Stimulated activated CD8-positive, alpha-beta memory T cell treated with anti-CD3 and anti-CD28 coated beads, Interleukin-4, amount 100 ng/mL, for 48 hours (primary cell): ENCODE measurements at places on chromosomes 6 and 20.

DNA sequence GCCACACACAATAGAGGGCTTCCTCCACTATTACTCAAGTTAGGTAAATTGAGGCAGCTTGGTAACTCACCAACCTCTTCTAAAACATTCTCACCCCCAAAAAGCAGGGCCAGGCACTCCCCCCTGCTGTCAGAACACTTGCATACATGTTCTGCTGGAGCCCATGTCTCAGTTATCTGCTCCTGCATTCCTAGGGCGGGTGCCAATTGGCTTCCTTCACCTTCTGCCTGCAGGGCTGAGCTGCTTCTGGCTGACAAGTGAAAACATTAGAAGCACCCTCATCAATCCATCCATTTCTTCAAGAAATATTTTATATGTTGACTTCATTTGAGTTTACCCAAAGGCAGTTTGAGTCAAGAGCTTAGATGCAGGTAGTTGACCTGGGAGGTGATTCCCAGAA lies 4.5 kb upstream of the ENTPD6 start:
- DNase-seq = no peak

DNA sequence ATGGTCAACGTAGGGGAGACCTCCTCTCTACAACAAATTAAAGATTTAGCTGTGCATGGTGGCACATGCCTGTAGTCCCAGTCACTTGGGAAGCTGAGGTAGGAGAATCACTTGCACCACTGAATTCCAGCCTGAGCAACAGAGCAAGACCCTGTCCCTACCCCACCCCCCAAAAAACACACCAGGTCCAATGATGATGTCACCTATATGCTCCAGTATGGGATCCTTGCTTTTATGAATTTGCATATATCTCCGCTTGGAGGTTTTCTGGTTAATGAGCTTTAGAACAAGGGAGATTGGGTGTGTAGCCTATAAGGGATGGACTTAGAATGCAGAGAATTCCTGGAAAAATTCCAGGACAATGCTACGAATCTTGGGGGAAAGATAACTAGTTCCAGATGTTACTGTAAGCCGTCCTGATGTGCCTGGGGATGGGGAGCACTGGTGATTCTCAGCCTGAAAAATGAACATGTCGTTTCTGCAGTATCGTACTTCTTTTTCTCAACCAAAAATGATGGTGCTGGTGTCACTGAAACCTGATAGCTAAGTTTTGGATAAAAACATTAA lies 61.1 kb downstream of the ZBTB2 start:
- no peak for DNase-seq

DNA sequence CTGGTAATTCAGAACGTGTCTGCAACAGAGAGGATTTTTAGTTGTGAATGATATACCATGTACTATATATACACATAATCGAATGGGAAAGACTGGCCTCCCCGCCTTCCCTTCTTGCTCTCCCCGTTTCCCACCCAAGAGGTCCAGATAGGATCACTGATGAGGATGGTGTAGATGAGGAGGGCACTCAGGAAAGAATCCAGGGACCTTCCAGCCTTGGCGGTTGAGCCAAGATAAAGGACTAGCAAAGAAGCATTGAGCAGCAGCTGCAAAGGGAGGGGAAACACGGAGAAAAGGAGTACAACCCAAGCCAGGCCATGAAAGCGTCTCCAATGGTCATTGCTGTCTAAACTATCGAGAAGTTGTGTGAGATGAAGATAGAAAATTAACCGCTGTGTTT lies 84.0 kb upstream of the EXOC2 start:
- DNase-seq = no peak

- DNase-seq = no peak
These were observed 148.6 kb downstream of the TMEM242 start for GRCh38 chr6:157174731-157175130.

DNA sequence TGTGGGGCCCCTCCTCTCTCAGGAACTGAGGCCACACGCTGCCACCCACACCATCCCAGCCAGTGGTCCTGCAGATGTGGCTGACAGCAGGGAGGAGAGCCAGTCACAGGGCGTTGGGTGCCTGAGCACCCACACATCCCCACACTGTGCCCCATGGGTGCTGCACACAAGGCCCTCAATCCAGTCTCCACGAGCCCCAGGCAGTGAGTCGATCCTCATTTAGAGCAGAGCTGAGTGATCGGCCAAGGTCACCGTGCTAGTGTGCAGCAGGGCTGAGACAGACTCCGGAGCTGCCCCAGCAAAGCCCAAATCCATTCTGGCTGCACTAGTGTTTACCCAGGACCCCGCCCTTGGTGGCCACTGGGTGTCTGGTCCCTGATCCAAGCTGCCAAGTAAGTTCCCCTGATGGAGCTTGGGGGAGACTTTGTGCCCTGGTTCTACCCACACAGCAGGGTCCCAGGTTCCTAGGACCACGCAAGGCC lies 9.0 kb downstream of the C20orf203 start:
- no peak for DNase-seq

DNA sequence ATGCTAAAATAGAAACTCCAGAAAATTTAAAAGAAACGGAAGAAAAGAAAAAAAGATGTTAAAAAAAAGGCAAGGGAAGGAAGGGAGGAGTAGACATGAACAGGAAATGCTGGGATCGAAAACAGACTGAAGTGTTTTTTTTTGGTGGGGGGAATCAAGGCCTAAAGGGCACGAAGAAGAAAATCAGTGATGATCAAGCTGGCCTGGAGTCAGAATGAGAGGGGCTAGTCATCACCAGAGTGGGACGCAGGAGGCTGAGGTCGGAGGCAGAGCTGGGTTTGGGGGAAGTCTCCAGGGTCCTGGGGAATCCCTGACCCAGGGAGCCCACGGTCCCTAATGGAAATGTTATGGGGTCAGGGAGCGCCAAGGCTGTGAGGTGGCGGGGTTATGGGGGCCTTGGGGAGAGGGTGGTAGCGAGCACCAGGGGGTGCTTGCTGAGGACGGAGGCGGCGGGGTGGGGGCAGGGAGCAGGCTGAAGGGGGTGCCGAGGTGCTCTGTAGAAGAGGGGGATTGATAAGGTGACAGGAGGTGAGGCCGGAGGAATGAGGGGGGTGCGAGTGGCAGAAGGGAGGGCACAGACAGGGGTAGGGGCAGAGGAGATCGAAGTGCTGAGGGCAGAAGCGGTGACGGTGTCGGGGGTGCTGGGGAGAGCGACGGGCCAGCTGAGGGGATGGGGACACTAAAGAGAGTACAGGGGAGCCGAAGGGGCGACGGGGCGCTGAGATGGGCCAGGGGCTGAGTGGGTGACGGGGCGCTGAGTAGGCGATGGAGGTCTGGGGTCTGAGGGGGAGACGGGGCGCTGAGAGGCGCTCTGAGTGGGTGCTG lies 684 bp downstream of the ZNFX1 start:
- peak; percentile 80 for DNase-seq

- no peak for DNase-seq
These were observed 448 bp upstream of the RNF114 start for GRCh38 chr20:49935746-49936152.

- DNase-seq = no peak
These were observed 11.8 kb downstream of the TMEM14B start for GRCh38 chr6:10759312-10759839.

- no peak for DNase-seq
These were observed 844 bp downstream of the TAGAP start for GRCh38 chr6:159043947-159044346.

GRCh38 chr6:5067305-5067704 lies 17.8 kb upstream of the PPP1R3G start:
- no peak for DNase-seq

GRCh38 chr6:69005199-69005598 lies 370.1 kb downstream of the ADGRB3 start:
- DNase-seq = no peak

GRCh38 chr20:50189681-50190250 lies 864 bp upstream of the CEBPB start:
- DNase-seq = peak; percentile 60

- no peak for DNase-seq
These were observed 17.2 kb upstream of the ADGRF1 start for GRCh38 chr6:47059216-47059885.

GRCh38 chr6:158452191-158452590 lies 107.7 kb upstream of the TMEM181 start:
- no peak for DNase-seq

DNA sequence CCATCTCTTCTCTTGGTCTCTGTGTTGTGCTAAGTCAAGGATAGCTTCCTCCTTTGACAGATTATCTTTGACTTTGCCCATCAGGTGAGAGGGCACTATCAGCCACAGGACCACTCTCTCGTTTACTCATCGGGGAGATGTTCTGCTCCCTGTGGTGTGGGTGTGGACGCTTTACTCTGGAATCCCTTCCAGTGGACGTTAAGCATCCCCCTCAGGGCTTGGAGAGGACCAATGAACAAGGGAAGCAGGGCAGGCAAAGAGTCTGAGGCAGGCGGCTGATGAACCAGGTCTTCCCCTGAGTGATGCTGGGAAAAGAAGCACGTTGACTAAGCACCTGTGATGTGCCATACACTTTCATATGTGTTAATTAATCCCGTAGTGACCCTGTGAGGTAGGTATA lies 21.0 kb upstream of the RNF24 start:
- no peak for DNase-seq

GRCh38 chr6:73299151-73299971 lies 36.4 kb upstream of the KHDC1 start:
- no peak for DNase-seq

DNA sequence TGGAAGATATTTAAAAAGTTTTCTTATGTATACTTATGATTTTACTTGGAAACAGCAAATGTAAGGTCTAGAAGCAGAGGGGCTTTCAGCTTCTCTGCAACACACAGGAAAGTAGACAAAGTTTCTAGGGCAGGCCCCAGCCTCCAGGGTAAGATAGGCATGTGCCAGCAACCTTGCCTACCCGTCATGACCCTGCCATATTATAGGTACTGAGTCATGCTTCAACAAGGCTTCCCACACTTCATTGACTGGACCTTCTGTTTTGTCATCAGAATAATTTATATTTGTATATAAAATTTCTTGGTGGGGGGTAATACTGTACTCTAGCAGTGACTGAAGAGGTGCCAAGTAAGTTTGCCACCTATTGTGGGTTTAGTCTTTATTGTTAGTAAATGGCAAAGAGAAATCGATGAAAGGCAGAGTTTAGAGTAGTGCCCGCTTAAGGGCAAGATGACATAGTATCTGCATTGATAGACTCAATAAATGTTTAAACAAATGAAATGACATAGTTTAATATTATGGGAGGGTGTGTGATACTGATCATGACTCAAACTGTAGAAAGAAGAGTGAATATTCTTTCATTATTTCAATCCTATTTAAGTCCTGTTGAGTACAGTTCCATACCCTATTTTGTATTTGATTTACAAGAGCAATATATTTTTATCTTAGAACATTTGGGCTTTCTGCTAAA lies 95.6 kb downstream of the JARID2 start:
- no peak for DNase-seq

GRCh38 chr6:166660157-166660688 lies 33.2 kb upstream of the RPS6KA2 start:
- no peak for DNase-seq

DNA sequence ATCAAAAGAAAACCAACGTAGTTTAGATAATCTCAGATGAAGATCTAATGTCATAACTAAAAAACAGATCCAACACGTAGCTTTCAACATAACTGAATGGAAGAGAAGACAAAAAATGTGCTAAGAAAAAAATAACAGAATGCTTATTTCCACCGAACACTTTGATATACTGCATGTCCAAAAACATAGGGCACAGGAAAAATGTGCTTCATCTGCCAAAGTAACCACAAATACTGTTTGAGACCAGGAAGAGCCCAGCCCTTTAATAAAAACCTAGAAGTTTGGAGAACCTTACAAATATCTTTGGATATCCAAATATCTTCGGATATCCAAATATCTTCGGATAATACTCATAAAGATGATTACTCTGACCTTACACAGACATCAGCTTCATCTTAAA lies 19.8 kb downstream of the LAMA4 start:
- no peak for DNase-seq

GRCh38 chr6:113375950-113376846 lies 480.9 kb upstream of the MARCKS start:
- no peak for DNase-seq

DNA sequence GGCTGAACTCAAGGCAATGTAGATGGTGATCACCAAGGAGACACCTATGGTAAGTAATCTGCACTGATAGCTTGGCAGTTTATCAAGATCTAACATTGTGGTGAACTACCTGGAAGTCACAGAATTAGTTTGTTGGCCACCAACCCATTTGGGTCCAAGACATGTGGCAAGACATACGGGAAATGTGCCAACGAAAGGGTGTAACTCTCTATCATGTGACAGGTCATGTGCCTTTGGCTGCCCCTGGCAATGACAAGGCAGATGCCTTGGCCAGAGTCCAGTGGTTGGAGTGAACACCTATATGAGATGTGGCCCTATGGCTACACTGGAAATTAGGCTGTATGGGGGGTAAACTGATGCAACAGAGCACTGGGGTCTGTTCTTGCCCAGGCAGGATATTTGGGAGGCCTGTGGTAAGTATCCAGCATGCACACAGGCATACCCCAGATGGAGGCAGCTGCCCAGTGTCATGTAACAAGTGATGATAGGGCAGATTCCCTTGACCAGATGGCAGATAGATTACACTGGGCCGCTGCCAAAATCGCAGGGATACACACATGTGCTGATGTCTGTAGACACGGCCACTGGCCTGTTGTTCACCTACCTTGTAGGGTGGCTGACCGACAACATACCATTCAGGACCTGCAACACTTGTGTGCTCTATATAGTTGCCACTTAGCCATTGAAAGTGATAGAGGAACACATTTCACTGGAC lies 35.5 kb upstream of the HSF2 start:
- no peak for DNase-seq

- no peak for DNase-seq
These were observed 149.3 kb downstream of the GJA1 start for GRCh38 chr6:121584586-121585369.

DNA sequence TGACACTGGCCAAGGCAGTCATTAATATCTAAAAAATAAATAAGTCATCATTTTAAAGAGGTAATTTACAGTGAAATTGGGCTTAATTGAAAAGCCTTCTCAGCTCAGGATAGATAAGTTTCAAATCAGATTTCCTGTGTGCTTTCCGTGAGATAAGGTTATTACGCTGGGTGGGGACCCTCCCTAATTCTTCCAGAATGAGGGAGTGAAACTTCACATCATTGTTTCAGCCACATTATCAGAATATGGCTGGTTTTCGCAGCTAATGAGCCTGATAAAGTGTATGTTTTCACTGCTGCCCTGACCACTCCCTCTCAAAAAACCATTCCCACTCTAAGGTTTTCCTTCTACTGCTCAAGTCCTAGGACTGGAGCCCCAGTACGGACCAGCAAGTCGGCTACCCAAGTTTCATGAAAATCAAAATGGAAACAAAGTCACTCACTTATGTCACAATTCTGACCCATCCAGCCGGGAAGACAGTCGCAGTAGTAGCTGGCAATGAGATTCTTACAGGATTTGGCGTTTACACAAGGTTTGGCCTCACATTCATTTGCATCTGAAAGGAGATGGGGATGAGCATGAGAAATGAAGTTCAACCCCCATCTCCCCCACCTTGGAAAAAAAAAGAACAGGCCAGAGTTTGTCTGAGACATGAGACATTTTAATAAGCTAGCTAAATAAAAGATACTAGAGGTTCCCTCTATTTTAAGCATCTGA lies 24.6 kb downstream of the JAG1 start:
- DNase-seq = no peak

DNA sequence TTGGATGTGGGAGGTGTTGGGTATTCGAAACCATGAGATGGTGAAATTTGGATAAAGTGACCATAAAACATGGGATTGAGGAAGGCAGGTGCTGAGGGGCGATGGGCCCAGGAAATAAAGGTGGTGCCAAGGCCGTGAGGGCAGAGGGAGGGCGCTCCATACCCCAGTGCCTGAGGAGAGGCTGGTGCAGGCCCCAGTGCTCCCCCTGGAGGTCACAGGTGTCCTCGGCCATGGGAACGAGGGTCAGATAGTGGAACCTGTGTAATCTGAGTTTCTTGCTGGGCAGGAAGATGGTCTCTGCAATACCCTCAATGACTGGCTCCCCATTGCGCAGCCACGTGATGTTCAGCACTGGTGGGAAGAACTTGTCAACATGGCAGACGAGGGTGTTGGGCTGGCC lies 16.2 kb downstream of the HLA-DPB1 start:
- DNase-seq = peak; percentile 81
